GM06990 (cell line): ENCODE measurements at places on chromosomes 1 and 21.
A peak's percentile ranks its signal among the peaks of the same experiment; 100 is the strongest.

DNA sequence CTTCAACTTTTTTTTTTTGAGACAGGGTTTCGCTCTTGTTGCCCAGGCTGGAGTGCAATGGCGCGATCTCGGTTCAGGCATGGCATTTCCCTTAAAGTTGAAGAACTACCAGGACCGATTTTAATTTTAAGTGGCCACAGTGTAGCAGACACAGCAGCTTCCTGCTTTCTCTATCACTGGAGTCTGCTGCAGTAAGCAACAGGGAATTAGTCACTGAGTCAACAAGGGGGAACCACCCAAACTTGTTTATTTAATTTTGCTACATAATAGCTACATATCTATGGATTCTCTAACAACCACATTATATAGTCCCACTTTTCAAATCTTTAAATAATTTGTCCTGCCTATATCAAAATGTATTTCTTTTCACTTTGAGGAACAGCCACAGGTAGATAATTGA is 12.5 kb upstream of the TNNI3K start:
- DNase-seq = no peak

- no peak for DNase-seq
These were observed 106.2 kb downstream of the CENPF start for GRCh38 chr1:214709241-214709640.

DNA sequence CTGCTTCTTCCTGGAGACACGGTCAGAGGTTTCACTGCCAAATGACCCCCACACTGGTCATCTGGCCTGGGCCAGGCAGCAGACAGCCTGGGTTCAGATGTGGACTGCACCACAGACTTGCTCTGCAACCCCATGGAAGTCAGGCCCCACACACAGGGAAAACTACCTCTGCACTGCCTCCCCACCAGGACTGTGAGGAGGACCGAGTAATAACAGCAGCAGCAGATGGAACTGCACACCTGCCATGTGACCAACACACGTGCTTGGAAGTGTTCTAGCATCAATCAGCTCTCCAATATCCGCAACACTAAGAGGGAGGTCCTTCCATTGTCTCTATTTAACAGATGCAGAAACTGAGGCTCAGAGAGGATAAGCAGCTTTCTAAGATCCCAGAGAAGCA is 51.4 kb downstream of the SLC9A1 start:
- DNase-seq = no peak

DNA sequence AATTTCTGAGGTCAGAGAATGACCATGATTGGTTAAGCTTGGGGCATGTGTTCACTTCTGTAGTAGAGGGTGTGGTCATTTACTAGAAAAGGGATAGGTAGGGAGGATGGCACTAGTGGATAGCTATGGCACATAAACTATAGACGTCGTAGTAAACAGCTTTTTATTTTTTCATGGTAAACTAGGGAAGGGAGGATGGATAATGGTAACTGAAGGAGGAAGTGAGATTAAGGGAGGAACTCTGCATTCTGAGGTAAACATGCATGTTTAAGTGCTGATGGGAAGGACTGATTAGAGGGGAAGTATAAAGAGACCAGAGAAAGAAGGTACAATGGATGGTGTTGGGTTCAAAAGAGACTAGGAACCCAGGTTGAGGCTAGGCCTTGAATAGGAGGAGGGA is 26.9 kb downstream of the PTGS2 start:
- no peak for DNase-seq

DNA sequence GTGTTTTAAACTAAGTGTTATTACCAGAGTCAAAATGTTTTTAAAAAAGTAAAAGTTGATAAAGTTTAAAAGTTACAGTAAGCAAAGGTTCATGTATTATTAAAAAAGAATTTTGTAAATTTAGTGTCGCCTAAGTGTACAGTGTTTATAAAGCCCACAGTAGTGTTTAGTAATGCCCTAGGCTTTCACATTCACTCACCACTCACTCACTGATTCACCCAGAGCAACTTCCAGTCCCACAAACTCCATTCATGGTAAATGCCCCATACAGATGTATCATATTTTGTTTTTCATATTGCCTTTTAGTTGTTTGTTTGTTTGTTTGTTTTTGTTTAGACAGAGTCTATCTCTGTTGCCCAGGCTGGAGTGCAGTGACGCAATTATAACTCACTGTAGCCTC is 353.8 kb upstream of the PTBP2 start:
- DNase-seq = no peak

GRCh38 chr21:44790368-44790767 is 11.3 kb downstream of the UBE2G2 start:
- DNase-seq = no peak

- no peak for DNase-seq
These were observed 21.8 kb upstream of the LHX4 start for GRCh38 chr1:180208264-180208663.

DNA sequence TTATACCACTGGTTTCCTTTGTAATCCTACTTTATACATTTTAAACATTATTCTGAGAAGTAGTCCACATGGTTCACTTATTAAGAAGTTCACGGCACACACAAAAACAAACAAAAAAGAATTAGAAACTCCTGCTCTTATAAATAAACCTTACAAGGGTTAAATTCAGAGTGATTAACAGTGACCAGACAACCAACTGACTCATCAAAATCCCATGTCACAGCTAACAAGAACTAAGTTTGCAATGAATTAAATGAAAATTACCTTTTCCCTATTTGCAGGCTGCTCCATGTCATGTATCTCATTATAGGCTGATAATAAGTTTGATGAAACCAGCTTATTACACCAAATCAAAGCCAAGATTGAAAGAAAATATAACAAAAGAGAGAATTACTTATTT is 77.5 kb downstream of the PUM1 start:
- DNase-seq = no peak

DNA sequence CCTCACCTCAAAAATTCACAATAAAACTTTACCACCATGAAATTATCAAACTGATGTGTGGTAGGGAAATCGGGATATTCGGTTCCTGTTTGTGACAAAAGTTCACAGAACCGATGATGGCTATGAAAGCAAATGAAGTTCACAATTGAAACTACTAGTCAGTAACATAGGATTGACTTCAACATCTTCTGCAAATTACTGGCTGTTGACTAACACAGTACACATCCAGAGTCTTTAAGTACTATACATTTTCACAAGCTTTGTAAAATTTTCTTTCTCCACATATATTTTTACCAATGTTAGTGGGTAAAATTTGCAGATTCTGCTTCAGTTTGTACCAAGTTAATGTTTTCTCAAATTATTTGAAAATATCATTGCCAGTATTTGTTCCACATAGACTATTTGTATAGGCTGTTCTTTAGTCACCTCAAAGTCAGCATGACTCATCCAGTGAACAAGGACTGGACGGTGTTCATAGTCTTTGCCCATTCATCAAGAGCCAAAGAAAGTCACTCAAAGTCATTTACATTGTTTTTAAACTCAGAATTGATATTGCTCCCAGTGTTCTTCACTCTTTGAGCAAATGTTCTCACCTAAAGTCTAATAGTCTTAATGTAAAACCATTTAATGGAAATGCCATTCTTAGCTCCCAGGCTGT is 213.4 kb downstream of the USP25 start:
- DNase-seq = no peak

DNA sequence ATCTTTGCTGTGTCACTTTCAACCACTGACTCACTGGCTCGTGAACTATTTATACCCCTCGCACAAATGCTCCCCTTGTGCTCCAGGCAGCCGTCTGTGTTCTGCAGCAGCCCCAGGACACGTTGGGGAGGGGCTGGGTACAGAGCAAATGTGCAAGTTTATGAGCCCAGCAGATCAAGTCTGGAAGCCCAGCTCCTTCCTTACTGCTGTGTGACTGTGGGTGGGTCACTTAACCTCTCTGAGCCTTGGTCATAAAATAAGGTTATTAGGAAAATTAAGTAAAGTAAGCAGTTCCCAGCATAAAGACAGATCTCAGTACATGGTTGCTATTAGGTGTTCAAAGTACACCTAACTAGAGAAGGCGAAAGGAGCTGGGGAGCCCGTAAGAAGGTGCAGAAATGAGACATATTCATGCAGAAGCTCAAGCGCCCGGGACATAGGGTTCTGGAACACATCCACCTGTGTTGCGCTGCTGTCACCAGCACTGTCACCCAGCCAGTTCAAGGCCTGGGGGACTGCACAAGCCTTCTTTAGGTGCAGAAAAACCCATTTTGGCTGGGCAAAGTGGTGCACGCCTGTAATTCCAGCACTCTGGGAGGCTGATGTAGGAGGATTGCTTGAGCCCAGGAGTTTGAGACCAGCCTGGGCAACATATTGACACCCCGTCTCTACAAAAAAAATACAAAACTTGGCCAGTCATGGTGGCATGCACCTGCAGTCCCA is 13.8 kb downstream of the EFHD2 start:
- no peak for DNase-seq

- DNase-seq = no peak
These were observed 49.3 kb downstream of the CD34 start for GRCh38 chr1:207861442-207862177.

DNA sequence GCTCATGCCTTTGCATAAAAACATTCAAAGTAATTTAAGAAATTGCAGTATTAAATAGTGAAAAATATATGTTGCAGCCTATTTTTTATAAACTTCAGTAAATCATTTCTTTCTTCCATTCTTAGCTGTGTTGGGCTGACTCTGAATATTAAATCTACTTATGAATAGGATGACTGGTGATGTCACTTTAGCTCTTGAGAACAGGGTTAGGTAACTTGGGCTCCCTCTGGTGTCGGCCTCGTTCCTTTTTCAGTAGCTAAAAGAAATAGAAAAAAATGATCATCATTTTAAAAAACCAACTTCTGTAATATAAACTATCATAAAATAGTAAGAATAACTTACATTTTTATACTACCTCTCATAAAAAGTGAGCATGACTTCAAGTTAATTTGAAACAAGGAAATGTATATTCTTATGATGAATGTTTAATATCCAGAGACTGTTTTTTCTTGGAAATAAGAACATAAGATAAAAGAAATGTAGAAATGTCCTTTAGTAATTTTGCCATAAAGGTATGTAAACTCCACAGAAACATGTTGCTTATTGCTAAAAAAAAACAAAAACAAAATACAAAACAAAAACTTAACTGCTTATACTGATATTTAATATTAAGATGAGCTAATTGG is 26.8 kb upstream of the NCAM2 start:
- DNase-seq = no peak

DNA sequence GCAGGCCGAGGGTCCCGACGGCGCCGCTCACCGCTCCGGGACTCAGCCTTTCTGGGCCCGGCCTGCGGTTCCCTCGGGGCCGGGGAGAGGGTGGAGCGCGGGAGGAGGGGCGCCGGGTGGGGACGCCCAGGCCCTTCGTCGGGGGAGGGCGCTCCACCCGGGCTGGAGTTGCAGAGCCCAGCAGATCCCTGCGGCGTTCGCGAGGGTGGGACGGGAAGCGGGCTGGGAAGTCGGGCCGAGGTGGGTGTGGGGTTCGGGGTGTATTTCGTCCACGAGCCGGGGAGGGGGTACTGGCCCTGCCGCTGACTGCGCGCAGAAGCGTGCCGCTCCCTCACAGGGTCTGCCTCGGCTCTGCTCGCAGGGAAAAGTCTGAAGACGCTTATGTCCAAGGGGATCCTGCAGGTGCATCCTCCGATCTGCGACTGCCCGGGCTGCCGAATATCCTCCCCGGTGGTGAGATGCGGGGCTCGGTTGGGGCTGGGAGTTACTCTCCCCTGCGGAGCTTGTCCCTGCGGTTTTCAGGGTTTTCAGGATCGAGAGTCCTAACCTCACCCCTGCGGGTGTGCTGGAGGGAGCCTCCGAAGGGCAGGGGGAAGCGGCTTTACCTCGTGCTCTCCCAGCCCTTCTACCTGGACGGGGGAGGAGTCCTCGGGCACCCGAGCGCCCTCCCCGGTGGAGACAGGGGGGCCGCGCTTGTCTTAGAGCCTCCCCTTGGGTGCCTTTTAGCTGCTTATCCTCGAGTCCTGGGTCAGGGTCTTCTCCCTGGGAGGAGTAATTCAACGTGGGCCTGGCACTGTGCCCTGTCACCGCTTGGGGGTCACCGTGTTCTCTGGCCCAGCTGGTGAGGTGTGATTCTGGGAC is 2.1 kb downstream of the SAMD11 start:
- DNase-seq = no peak

GRCh38 chr1:35298464-35298863 is 30.0 kb downstream of the ZMYM4 start:
- peak; percentile 42 for DNase-seq

GRCh38 chr21:17051054-17051453 is 461.8 kb upstream of the CXADR start:
- no peak for DNase-seq

- DNase-seq = no peak
These were observed 507.1 kb downstream of the PLPP3 start for GRCh38 chr1:56072310-56072709.

DNA sequence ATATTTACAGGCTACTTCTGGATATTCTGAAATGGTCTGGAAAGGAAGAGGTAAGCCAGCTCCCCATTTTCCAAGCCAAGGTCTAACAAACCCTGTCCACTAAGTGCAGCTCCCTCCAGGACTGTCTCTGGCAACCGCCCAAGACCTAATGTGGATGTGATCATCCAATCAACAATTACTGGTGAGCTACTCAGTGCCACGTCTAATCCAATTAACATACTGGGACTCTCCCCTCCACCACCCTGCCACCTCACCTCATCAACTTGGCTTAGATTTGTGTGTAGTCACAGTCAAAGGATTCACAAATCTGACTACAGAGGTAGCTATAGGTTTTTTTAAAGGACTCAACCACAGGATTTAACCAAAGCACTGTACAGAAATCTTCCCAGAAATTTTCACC is 25.4 kb upstream of the S100A7 start:
- DNase-seq = no peak

DNA sequence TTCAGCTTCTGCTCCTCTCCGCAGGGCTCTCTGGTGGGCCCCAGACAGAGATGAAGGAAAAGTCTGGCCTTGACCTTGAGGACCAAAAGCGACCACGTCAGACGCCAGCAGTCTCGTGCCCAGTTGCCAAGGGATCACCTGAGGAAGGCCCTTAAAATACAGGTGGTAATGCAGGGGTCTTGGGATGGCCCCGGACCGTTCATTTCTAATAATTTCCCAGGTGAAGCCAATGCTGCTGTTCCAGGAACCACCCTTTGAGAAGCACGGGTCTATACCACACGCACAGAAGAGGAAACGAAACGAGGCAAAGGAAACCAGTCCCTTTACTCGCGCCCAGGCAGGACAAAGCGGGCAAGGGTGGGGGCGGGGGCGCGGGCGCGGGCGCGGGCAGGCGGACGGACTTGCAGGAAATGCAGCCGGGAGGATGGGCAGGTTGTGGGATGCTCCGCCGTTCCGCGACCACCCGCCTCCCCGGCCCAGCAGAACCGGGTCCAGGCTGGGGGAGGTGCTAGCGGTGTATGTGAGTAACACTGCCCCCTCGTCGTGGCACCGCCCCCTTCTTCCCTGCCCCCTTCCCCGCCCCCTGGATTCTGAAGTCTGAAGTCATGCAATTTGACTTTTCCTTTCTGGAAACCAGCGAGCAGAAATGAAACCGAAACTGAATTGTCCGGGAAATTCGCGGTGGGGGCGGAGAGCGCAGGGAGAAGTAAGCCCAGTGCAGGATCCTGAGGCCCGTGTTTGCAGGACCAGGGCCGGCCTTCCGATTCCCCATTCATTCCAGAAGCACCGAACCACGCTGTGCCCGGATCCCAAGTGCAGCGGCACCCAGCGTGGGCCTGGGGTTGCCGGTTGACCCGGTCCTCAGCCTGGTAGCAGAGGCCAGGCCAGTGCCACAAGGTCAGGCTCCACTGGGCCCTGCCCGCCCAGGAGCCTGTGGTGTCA is 5.8 kb upstream of the MX1 start:
- peak; percentile 80 for DNase-seq

- no peak for DNase-seq
These were observed 58.5 kb downstream of the BEND5 start for GRCh38 chr1:48718116-48718630.
